Aortic smooth muscle cell (primary cell): ENCODE measurements at places on chromosomes 3 and 15. TPM values are rescaled to one million over a fixed set of nuclear protein-coding genes. Genes with fewer than 3 reads are reported as not detected.

Gene RTP4
- total RNA-seq = 0.79 and 0.99 TPM in 2 replicates

Gene USP13
- 7.0 and 7.3 TPM in 2 replicates for total RNA-seq

Gene KCNMB3
- total RNA-seq = 0.92 and 1.8 TPM in 2 replicates

Gene GOLGA6L22
- not detected in 2 replicates for total RNA-seq

Gene CSPG5
- under 0.01 and 0.25 TPM in 2 replicates for total RNA-seq

Gene TEX264
- 39.5 and 45.0 TPM in 2 replicates for total RNA-seq

Gene CA12
- total RNA-seq = 76.0 and 93.6 TPM in 2 replicates
